AG04450 (cell line): ENCODE measurements at places on chromosomes 13 and 19. TPM values are rescaled to one million over a fixed set of nuclear protein-coding genes. Genes with fewer than 3 reads are reported as not detected.

AP1M2 gene
- 0.17 TPM in 1 of 2 replicates, not detected in the other for polyA plus RNA-seq

ZNF682 gene
- polyA plus RNA-seq, result 2.0 and 2.5 TPM in 2 replicates

MCEMP1 gene
- polyA plus RNA-seq, result not detected in 2 replicates

NKG7 gene
- polyA plus RNA-seq, result not detected in 2 replicates

WDR88 gene
- polyA plus RNA-seq, result not detected in 2 replicates

SLITRK5 gene
- polyA plus RNA-seq, result 0.02 and 0.04 TPM in 2 replicates

TUBA3C gene
- not detected in 2 replicates for polyA plus RNA-seq

DNA sequence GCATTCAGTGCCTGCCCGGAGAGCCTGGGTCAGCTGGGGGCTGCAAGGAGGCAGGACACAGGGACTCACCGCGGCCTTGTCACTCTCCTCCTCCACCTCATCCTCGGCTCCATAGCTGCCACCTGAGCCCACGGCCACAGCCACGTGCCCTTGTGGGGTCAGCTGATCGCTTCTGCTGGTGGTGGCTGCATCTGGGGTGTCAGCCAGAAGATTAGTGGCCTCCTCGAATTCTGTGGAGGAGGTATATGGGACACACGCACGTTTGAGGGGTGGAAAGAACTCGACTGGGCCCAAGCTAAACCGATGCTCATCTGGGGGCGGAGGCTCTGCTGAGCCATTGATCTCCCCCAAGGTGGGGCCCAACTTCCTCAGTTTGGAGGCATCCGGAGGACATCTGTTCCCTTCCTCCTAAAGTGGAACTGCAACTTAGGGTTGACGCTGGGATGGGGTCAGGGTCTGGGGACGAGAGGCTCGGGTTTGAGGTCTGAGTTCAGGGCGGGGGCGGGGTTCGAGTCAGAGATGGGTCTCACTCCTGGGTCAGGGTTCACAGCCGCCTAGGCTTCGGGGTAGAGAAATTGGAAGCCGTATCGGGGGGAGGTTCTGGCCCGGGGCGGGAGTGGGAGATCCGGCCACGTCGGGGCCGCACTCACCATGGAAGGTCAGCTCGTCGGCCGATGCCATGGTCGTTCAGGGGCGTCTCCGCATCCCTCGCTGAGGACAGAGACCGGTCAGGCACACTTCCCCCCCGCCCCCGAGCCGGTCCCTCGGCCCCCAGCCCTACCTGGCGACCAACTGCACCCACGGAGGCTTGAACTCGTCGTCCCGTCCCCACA, 493 bp downstream of the YIPF2 start:
- DNase-seq, result no peak

- no peak for DNase-seq
These were observed 6.7 kb downstream of the SIGLEC11 start for GRCh38 chr19:49954092-49954829.

DNA sequence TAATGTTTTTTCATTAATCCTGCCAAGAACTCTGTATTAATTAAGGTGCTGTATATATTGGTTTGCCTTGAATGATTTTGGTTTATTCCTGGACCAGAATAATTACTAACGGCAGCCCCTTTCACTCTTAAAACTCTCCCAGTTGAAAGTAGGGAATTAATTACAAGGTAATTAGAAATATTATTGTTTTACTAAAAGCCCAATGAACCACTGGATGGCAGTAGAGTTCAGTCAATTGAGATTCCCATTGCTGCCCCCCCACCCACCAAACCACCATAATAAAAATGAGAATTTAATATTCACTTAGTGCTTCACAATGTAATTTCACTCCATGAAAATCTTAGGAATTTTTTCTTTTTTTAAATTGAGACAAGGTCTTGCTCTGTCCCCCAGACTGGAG, 13.7 kb downstream of the WBP4 start:
- no peak for DNase-seq

DNA sequence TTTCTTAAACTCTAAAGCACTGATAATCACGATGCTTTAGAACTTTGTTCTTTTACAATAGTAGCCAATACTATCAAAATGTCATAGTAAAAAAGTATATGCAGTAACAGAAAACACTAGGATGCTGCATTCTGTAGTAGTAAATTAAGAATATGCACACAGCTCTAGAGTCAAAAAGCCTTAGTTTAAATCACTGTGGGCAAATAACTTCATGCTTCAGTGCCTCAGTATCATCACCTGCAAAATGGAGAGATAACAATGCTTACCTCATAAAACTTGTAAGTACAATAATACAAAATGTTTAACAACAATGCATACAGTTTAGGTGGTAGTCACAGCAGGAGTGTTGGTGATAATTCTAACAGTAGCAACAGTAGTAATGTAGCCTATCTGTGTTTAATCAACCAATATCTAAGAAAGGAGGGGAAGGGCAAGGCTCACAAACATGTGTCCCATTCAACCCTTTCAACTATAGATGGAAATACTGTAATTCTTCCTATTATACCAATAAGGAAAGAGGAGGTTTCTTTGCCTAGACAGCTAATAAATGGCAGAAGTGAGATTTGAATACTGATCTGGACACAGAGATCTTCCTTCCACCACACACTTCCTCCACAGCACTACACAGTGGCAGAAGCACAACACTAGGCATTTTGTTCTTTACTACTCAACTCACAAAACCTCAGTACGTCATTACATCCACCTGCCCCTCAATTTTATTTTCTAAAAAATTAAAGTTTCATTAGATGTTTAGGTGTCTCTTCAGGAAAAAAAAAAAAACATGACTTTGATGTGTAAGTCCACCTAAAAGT, 4.6 kb downstream of the RBM26 start:
- no peak for DNase-seq

DNA sequence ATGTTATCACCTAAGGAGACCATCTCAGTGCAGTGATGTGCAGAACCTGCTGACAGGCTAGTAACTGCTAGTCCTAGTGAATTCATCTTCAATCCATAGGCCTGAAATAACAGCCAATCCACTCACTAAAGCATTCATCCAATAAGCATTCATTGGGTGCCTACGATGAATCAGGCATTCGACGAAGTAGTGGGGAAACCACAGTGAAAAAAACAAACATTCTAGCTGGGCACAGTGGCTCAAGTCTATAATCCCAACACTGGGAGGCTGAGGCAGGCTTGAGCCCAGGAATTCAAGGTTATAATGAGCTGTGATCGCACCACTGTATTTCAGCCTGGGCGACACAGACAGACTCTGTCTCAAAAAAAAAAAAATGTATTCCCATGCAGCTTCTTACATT, 135.6 kb downstream of the RNF17 start:
- no peak for DNase-seq

DNA sequence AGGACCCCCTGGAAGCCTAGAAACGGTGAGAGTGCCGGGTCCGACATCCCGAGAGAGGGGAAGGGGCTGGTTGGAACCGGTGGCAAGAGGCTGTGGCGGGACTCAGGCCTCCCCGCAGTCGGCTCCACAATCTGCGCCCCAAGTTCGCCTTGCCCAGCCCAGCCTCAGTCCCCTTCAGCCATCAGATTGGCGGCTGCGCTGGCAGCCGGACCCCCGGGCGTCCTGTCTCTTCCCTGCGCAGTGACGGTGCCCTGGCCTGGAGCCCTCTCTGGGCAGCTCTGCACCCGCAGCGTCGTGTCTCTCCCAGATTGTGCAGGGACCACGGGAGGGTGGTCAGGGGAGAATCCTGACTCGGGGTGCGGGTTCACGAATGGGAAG, 315 bp downstream of the ZNF492 start:
- no peak for DNase-seq

GRCh38 chr13:66098931-66099628, 1131.1 kb downstream of the PCDH9 start:
- DNase-seq, result no peak

GRCh38 chr13:105089858-105090643, 1445.4 kb downstream of the EFNB2 start:
- no peak for DNase-seq

DNA sequence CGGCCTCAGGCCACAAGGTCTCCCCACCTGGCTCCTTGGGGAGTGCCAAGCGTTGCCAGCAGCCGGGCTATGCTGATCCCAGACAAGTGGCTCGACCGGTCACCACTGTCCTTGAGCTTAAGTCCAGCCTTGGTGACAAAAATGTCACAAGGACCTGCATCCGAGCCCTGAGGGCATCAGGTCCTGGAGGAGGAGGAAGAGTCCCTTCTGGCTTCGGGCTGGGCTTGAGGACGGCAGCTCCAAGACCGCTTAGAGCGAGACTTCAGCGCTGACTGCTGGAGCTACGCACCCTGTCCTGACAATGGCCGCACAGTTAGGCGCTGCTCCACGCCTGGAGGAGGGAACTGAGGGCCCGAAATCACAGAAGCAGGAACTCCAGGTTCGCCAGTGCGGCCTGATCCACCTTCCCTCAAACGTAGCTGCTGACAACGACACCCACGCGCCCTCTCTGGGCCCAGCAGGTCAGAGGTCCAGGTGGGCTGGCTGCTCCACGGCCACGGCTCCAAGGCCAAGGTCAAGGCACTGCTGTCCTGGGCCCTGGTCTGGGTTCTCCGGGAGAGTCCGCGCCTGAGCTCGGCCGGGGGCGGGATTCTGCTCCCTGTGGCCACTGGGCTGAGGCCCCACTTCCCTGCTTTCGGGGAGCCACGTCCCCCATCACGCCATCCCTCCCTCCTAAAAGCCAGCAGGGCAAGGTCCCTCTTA, 7.0 kb downstream of the SBNO2 start:
- DNase-seq, result no peak

DNA sequence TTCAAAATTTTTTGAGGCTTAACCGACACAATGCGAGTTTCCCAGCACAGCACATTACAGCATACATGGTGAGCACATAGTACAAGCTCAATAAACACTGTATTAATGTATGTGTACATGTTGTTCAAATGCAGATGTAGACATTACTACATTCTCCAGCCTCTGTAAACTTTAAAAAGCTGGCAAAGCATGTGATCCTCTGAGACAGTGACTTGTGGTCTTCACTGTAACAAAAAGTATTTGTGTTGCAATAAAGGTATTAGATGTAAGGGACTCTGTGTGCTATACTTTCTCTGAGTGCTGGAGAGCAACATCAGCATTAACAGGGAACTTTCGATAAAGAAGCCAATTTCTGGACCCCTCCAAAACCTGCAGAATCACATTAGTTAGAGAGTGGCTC, 46.4 kb upstream of the ZNF254 start:
- no peak for DNase-seq

- no peak for DNase-seq
These were observed 433.4 kb downstream of the SLITRK5 start for GRCh38 chr13:88104576-88104975.

GRCh38 chr13:70964874-70965273, 856.6 kb upstream of the KLHL1 start:
- no peak for DNase-seq

GRCh38 chr13:48533961-48534600, 1.2 kb upstream of the RCBTB2 start:
- DNase-seq, result no peak

DNA sequence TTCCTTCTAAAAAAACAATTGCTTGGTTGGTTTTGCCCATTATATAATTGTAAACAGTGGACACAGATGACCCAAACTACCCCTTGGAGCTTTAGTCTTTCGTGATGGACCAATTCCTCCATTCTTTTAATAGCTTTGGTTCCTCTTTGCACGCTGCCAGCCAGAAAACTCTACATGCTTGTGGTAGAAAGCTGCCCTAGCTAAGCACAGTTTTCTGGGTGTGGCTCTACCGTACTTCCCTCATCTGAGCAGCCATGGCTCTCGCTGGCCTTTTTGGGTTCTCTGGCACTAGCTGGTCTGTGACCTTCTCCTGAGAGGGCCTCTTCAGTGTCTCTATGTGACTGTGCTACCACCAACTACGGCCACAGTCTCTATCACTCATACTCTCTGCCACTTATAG, 29.9 kb upstream of the CEBPA start:
- no peak for DNase-seq

DNA sequence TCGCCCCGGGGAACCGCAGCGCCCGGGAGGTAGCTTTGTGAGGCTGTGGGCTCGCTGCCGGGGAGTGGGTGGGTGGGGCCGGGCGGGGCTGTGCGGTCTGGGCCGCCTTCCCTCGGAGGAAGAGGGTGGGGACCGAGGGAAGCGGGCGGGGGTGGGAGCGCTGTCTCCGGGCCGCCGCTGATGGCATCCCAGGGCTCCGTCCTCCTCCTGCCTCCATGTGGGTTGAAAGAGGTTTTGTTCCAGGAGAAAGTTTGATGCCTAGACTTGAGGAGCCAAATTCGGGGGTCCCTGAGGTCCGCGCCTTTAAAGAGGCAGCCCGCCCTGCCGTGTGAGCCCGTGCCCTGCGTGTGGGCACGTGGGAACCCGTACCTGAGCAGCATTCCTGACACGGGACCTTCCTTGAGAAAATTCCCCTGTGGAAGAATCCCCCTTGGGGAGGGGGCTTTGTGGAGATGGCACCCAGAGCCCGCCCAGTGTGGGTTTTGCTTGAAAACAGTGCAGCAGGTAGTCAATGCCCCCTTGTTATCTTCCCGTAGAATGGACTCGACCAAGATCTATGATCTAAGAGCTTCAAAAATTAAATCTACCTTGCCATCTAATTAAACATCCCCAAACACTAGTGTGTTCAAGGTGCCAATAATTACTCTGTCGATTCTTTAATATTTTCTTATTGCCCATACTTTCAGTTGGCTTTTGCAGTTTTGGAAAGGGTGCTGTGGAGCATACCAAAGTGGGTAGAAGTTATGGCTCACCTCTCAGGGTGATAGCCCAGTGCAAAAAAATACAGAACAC, 107.8 kb downstream of the RXFP2 start:
- DNase-seq, result no peak

DNA sequence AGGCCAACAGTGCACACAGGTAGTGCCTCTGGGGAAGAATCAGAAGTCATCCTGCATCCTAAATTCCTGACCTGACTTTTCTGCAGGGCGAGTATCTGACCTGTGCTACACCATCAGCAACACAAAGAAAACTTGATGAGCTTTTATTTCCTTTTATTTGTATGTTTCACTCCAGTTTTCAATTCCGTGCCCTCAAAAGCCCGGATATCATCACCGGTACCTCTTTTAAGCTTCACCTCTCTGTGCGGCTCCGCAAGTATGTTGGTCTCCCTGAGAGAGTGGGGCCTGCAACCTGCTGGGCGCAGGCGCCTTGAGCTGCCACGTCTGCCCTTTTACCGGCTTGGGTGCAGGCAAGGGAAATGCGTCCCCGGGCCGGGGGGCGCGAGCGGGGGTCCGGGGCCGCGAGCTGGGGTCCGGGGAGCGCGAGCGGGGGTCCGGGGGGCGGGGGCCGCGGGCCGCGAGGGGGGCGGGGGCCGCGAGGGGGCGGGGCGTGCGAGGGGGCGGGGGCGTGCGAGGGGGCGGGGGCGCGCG, 4.3 kb upstream of the DUXA start:
- no peak for DNase-seq
